CD4-positive, alpha-beta T cell treated with Interleukin-17A for 1 hour (primary cell): ENCODE measurements at places on chromosomes 2 and 18.
A peak's percentile ranks its signal among the peaks of the same experiment; 100 is the strongest.

GRCh38 chr18:26082475-26082874 lies 7.9 kb downstream of the SS18 start:
- DNase-seq, result no peak

GRCh38 chr18:23204589-23205235 lies 69.4 kb downstream of the CABLES1 start:
- no peak for DNase-seq

DNA sequence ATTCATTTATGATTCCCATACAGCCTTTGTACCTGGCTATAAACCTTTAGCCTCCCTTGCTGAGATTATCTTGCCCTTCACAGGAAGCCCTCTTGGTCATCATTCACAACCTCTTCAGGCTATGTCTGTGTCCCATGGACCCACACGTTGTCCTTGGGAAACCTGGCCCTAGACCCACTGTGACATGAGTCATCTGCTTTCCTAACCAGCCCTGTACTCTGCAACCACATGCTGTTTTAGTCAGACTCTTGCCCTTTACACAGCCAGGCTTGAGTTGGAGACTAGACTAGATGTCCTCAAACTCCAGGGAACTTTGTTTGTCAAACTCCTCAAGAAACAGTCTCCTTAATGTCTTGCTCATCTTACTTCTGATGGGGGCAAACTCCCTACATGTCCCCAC lies 229.3 kb upstream of the ZSWIM2 start:
- no peak for DNase-seq

- DNase-seq, result no peak
These were observed 24.1 kb downstream of the MRPL35 start for GRCh38 chr2:86223140-86223926.

DNA sequence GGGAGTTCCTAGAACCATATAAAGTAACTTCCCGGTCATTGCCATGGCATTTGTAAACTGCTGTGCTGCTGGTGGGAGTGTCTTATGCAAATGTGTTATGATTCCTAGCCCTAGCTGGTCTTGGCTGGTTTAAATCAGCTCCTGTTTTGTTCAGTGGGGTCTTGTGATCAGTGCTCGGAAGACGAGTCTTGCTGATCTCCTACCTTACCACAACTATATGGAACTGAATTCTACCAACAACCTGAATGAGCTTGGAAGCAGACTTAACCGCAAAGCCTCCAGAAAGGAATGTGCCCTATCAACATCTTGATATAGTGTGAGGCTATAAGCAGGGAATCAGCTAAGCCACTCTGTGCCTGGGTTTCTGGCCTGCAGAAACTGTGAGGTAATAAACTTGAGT lies 33.5 kb downstream of the POLE4 start:
- DNase-seq, result no peak

GRCh38 chr2:190696792-190697398 lies 48.0 kb downstream of the NAB1 start:
- no peak for DNase-seq

GRCh38 chr18:32450874-32451273 lies 19.8 kb downstream of the GAREM1 start:
- DNase-seq, result no peak

DNA sequence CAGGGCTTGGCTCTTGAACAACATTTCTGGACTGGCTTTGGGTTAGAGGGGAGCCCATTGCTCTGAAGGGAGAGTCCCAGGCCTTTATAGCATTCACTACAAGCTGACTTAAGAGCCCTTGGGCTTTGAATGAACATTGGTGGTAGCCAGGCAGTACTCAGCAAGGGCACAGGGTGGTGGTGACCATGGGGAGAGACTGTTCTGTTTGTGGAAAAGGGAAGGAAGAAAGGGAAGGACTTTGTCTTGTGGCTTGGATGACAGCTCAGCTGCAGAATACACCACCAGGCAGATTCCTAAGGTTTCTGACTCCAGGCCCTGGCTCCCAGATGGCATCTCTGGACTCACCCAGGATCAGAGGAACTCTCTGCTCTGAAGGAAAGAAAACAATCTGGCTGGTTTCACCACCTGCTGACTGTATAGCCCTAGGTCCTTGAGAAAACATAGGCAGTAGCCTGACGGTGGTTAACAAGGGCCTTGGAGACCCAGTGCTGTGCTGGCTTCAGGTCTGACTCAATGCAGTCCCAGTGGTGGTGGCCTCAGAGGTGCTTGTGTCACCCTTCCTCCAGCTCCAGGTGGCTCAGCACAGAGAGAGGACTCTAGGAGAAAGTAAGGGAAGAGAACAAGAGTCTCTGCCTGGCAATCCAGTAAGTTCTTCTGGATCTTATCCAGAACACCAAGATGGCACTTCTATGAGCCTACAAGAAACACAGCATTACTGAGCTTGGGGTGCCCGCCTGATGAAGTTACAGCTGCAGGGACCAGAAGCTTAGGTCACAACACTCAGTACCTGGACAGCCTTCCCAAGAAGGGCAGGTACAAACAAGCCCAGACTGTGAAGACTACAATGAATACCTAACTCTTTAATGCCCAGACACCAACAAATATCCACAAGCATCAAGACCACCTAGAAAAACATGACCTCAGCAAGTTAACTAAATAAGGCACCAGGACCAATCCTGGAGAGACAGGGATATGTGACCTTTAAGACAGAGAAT lies 16.4 kb upstream of the ABCB11 start:
- DNase-seq, result no peak

- DNase-seq, result no peak
These were observed 199.2 kb downstream of the KCNS3 start for GRCh38 chr2:18077704-18078103.

DNA sequence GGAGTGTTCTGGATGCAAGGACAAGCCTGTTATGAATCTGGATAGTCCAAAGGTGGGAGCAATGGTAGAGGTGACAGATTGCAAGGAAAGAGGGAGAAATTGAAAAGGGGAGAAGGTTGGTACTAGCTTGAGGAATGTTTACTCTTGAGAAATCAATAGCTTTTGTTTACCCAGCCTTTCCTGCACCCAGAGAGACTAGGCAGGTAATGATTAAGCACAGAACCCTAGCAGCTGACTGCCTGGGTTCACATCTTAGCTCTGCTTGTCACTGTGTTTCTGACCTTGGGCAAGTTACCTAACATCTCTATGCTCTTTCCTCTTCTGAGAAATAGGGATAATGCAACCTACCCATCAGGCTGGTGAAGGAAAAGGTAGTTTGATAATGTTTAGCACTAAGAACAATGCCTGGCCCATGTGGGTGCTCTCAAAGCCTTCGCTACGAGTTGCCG lies 178.6 kb downstream of the MGAT5 start:
- DNase-seq, result no peak

- no peak for DNase-seq
These were observed 237.4 kb upstream of the REV1 start for GRCh38 chr2:99727199-99727598.

- peak; percentile 69 for DNase-seq
These were observed 221.8 kb downstream of the INSIG2 start for GRCh38 chr2:118309946-118310680.

DNA sequence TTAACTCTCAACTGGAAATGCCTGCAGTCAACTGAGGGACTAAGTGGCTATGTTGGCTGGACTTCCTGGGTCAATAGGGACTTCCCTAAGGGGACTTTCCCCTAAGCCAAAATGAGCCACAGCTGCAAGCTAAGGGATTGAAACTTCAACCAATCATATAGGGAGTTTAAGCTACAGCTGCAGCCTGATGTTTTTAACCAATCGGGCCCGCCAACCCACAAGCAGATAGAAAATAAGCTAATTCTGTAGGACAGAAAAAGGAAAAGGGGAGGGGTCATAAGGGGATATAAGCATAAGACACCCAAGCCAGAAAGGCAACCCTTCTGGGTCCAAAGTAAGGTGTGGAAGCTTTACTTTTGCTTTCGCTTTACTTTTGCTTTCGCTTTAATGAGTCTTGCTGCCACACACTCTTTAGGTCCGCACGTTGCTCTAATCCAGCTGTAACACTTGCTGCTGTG lies 927.5 kb downstream of the ERBB4 start:
- peak; percentile 30 for DNase-seq

DNA sequence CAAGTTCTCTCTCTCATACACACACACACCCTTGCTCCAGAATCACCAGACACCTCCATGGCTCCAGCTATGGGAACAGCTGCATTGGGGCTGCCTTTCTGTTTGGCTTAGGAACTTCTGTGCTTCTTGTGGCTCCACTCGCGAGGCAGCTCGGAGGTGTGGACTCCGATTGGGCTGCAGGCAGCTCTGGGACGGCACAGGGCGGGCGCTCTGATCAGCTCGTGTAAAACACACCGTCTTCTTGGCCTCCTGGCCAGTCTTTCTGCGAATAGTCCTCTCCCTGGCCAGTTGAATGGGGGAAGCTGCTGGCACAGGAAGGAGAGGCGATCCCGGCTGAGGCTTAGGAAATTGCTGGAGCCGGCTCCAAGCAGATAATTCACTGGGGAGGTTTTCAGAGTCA lies 22.4 kb downstream of the FOSL2 start:
- DNase-seq, result peak; percentile 11

GRCh38 chr2:207164006-207164831 lies 1.5 kb downstream of the KLF7 start:
- peak; percentile 48 for DNase-seq

DNA sequence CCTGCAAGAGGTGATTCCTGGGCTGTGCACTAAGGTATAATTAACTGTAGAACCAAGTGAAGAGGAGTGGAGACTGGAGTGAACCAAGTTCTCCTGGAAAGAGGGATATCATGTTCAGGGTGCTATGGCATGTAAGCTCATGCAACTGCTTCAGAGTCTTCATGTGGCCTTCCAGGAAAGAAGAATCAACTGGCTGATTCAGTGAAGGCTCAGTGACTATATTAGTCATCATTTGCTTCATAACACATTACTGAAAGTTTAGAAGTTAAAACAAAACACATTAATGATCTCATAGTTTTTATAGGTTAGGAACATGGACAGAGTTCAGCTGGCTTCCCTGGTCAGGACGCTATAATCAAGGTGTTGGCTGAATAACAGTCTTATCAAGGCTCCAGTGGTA lies 1200.8 kb upstream of the GYPC start:
- no peak for DNase-seq

DNA sequence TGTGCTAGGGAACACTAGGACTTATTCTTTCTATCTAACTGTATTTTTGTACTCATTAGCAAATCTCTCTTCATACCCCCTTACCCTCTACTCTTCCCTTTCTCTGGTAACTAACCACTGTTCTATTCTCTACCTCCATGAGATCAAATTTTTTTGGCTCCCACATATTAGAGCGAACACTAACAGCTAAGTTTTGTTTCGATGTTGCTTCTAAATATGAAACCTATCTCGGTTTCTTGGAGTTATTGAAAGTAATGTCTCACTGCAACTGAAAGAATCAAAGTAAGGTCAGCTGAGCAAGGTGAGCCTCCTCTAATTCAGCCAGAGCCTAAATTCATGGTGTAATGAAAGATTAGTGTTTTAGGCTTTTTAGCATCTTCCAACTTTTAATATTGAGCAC lies 957.6 kb downstream of the CPS1 start:
- no peak for DNase-seq

DNA sequence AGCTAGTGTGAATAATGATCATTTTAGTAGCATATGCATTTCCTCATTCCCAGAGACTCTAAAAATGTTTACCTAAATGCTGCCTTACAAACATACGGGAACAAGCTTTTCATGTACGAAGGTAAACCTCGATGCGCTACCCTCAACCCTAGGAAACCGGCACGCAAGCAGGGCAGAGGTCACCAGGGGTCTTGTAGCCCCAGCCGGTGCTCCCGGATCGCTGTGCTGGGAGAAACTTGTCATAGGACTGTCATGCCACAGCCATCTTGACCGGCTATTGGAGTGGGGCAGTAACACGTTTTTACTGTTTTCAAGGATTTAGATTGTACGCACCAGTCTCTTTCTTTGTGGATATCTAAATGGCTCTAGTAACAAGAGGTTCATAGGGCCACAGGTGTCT lies 34.8 kb upstream of the NFATC1 start:
- DNase-seq, result no peak

DNA sequence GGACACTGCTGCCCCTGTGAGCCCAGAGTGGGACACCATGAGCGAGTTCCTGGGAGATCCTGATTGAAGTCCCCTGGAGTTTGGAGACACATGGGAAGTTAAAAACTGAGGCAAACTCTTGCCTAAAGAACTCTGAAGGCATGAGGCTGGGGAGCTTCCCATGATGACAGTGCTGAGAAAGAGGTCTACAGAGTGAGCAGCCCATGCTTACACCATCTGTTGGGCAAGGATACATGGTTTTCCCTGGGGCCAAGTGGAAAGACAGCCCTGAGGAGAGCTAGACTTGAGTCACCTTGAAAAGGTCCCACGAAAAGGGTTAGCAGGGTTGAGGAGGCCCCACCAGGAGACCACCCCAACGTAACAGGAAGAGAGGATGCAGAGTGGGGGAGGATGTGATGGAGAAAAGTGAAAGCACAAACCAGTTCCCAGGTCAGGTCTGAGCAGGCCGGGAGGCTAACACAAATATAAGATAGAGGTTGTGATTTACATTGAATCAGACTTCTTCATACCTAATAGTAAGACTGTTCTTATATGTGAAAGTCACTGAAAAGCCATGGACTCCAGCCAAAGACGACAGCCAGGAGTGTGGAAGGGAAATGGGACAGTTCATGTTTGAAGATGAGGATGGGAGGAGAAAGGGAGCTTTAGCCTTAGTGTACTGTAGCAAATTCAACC lies 13.5 kb upstream of the FEZ2 start:
- DNase-seq, result no peak

- DNase-seq, result no peak
These were observed 62.9 kb downstream of the FHOD3 start for GRCh38 chr18:36360256-36360909.

GRCh38 chr2:219531639-219532377 lies 11.8 kb downstream of the CHPF start:
- no peak for DNase-seq

DNA sequence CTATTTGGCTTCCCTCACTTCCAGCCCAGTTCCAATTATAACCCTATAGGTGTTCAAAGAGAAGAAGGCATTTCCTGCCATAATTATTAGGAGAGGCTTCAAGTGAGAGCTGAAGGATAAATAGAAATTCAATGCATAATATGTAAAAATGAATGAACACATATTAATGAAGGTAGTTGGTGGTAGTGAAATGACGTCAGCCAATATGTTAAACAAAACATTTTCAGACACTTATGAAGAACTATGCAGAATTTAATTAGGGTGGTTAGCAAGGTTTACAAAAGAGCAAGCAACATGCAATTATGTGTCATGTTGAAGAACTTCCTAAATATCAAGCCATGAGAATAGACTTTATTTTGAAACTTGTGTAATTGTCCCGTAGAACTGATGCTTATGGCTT lies 858.8 kb upstream of the DDX18 start:
- no peak for DNase-seq
